Uterus (tissue), 4 donors: ENCODE measurements at places on chromosomes 1 and 21. TPM values are rescaled to one million over a fixed set of nuclear protein-coding genes. Genes with fewer than 3 reads are reported as not detected.
A peak's percentile ranks its signal among the peaks of the same experiment; 100 is the strongest.

GRCh38 chr1:109083923-109084322, 6.6 kb upstream of the TMEM167B start:
- no peak for DNase-seq

Gene TRIM67
- total RNA-seq, result not detected

GRCh38 chr1:34373912-34374311, 197.2 kb downstream of the C1orf94 start:
- no peak for DNase-seq

Gene SLC30A1
- 44.7 TPM for total RNA-seq

- DNase-seq, result no peak
These were observed 128.9 kb downstream of the HIVEP3 start for GRCh38 chr1:41789661-41790330.

Gene LCE2A
- not detected for total RNA-seq

- no peak for DNase-seq
These were observed 15.2 kb downstream of the NDC1 start for GRCh38 chr1:53822931-53823330.

GRCh38 chr1:92567211-92567868, 80.6 kb upstream of the GFI1 start:
- no peak for DNase-seq

- no peak for DNase-seq
These were observed 48.4 kb upstream of the RNPC3 start for GRCh38 chr1:103477101-103477500.

GRCh38 chr1:24111262-24111995, 506 bp downstream of the MYOM3 start:
- DNase-seq, result no peak

Gene GBP6
- not detected for total RNA-seq

Gene PDZK1IP1
- total RNA-seq, result not detected

- DNase-seq, result no peak
These were observed 28.8 kb upstream of the CDCA8 start for GRCh38 chr1:37663426-37664000.

Gene PLD5
- 6.0 TPM for total RNA-seq

Gene KRTAP12-3
- not detected for total RNA-seq

Gene GNAT2
- not detected for total RNA-seq

Gene GBP5
- not detected for total RNA-seq

- DNase-seq, result no peak
These were observed 6.5 kb downstream of the GALNT2 start for GRCh38 chr1:230073371-230074035.

GRCh38 chr1:203599875-203600781, 26.5 kb upstream of the ATP2B4 start:
- DNase-seq, result peak; percentile 36
